PC-9 (cell line): ENCODE measurements at places on chromosomes 3 and 15. TPM values are rescaled to one million over a fixed set of nuclear protein-coding genes. Genes with fewer than 3 reads are reported as not detected.

The B3GALNT1 gene
- total RNA-seq, result 8.8 and 17.3 TPM in 2 replicates

The LRRC2 gene
- total RNA-seq, result 0.08 and 0.22 TPM in 2 replicates

The GP9 gene
- total RNA-seq, result not detected in 2 replicates

DNA sequence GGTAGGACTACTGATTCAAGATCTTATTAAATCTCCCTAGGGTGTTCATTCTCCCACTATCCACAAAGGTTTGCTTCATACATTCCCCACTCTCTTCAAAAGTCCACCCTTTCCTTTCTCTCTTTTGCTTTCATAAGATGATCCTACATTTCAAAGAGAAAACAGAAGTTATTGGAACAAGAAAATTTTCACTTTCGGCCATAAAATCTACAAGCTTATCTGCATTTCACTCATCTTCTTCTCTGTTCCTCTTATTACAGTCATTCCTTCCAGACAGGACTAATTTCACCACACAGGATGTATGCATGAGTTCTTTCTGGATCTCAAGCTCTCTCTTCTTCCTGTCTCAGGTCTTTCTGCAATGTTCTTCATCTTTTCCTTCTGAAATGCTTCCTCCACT lies 238.7 kb downstream of the ISL2 start:
- no peaks in the 10 kb centered on the region for H3K4me1 ChIP-seq
- H3K36me3 ChIP-seq, result no peaks in the 10 kb centered on the region
- no peaks in the 10 kb centered on the region for H3K27me3 ChIP-seq
- no peak overlapping the region for H3K27ac ChIP-seq

DNA sequence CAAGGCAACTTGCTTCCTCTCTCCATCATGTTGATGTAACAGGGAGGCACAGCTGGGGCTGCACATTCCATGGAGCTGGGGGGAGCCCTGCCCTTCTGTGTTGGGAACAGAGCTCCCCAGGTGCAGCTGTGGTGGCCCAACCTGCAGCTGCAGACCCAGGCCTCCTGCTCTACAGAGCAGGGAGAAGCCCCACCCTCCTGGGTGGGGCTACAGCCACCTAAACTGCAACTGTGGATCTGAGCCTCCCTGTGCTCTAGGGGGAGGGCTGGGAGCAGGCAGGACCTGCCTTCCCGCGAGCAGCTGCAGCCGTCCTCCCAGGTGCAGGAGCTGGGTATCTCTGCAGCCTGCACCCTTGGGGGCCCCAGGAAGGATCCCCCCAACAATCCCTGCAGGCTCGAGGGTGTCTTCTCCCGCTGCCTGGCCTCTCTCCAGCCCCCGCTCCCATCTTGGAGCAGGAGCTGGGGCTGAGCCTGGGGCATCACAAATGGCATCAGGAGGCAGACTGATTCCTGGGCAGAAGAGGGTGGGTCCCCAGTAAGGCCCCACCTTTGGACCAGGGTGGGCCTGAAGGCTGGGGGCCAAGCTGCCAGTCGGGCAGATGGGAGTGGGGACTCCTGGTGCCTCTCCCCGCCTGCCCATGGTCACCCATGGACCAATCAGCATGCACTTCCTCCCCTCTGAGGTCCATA lies 7.4 kb downstream of the LRRC58 start:
- H3K27me3 ChIP-seq, result no peaks in the 10 kb centered on the region
- no peak for DNase-seq
- H3K36me3 ChIP-seq, result 0 out of 2 replicates have a peak, but pooled peaks cover 5% of the 10 kb centered on the region
- peaks cover 2% of the 10 kb centered on the region; the same call in 1 of the 2 replicates for H3K4me1 ChIP-seq
- H3K27ac ChIP-seq, result no peak overlapping the region

GRCh38 chr15:70492240-70493177 lies 270.8 kb downstream of the UACA start:
- peak overlapping the region; percentile 16; the same call in 1 of the 2 replicates for H3K4me3 ChIP-seq
- H3K4me1 ChIP-seq, result peaks cover 70% of the 10 kb centered on the region
- H3K27ac ChIP-seq, result peak overlapping the region; percentile 94

DNA sequence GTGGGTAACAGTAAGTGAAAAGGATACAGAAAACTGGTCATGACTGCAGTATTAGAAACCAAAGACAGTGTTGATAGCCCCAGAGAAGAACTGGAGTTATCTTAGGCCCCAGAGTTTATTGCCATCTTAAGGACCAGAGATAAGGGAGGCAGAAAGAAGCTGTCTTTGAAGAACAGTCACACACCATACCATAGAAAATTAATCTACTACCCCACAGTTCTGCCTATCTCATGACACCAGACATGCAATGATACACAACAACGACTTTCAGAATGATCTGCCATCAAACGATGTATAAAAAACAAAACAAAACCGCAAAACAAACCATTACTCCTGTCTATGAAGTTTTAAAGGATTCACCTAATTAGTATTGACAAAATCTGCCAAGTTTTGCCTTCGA lies 9.6 kb downstream of the CPOX start:
- H3K4me1 ChIP-seq, result no peaks in the 10 kb centered on the region
- DNase-seq, result no peak
- H3K27me3 ChIP-seq, result no peaks in the 10 kb centered on the region
- H3K36me3 ChIP-seq, result peaks cover 45% of the 10 kb centered on the region
- no peak overlapping the region for H3K4me3 ChIP-seq
- no peak overlapping the region for H3K27ac ChIP-seq

GRCh38 chr15:51621936-51622603 lies 501 bp downstream of the DMXL2 start:
- peaks cover 32% of the 10 kb centered on the region for H3K4me1 ChIP-seq
- no peaks in the 10 kb centered on the region for H3K36me3 ChIP-seq
- H3K27ac ChIP-seq, result peak overlapping the region; percentile 42; the same call in 1 of the 2 replicates
- H3K27me3 ChIP-seq, result no peaks in the 10 kb centered on the region
- DNase-seq, result peak; percentile 53
